Activated CD8-positive, alpha-beta memory T cell treated with anti-CD3 and anti-CD28 coated beads for 4 hours (primary cell): ENCODE measurements at places on chromosomes 1 and 21.
A peak's percentile ranks its signal among the peaks of the same experiment; 100 is the strongest.

DNA sequence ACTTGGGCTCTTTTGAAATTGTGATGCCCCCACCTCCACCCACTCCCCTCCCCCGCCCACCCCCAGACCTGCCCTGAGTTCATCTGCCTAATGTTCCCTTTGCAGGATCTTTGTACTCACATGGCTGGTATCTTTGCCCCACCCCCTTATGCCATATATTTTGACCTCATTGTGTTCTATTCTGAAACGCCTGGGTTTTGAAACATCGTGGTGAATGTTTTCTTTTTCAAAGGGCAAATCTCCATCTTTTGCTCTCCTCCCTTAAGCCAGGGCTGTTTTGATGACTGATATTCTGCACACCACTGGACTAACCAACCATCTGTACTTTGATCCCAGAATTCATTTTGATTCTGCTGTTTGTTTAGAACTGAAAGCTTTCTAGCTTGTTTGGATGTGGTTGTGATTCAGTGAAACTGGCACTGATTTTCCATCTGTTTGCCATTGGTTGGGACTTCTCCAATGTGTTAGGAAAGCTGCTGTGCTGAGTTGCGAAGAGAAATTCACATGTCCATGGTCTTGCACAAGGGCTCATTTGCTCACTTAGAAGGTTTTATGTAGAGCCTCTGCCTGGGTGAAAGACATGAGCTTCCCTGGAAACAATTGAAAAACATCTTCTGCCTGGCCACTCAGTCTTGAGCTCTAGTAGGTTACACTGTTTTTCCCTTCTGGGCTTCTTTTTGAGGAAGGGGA is 16.5 kb downstream of the SMAP2 start:
- no peak for DNase-seq

DNA sequence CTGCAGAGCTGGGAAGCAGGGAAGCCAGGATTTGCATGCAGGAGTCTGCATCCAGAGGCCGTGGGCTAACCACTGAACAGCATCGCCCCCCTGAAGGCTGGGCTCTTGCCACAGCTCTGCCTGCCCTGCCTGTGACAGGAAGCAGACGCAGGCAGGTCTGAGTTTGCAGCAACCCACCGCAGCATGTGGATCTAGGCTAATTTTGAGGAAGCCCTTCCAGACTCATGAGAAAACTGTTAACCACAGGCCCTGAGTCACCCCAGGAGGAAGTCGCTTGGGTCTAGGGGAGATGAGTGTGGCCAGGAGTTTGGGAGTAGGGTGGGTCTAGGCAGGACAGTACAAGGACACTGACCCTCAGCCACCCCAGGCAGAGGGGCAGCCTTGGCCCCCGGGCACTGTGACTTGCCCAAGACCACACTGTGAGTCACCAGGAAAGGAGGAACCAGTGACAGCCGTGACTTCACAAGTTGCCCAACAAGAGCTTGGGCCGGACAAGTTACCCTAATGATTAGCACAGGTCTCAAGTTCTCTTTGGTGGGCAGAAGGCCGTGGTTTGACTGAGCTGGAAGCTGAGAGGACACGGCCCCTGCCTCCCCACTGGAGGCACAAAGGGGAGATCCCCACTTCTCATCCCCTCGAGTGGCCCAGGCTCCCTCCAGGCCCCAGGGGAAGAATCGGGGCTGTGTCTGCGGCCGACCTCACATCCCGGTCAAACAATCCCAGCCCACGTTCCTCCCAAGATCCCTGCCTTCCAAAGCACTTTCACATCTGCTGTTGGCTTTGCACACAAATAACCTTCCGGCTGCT is 826 bp downstream of the LAPTM5 start:
- DNase-seq = peak; percentile 55

DNA sequence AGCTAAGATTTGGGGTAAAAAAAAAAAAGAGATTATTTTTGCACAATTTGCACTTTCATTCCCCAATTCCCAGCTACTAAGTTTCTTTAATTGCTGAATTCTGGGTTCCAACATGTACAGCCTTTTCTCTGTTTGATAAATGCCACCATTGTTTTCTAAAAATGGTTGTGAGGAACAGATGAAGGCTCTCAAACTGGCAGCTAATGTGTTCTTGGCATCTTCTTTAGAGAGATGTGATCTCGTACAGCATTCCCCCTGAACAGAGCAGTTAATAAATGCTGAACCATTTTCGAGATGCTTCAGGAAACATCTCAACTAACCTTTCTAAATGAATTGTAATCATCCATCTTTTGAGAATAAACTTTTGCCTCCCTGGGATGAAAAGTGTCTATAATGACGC is 107.9 kb upstream of the DYNLT5 start:
- DNase-seq = no peak

DNA sequence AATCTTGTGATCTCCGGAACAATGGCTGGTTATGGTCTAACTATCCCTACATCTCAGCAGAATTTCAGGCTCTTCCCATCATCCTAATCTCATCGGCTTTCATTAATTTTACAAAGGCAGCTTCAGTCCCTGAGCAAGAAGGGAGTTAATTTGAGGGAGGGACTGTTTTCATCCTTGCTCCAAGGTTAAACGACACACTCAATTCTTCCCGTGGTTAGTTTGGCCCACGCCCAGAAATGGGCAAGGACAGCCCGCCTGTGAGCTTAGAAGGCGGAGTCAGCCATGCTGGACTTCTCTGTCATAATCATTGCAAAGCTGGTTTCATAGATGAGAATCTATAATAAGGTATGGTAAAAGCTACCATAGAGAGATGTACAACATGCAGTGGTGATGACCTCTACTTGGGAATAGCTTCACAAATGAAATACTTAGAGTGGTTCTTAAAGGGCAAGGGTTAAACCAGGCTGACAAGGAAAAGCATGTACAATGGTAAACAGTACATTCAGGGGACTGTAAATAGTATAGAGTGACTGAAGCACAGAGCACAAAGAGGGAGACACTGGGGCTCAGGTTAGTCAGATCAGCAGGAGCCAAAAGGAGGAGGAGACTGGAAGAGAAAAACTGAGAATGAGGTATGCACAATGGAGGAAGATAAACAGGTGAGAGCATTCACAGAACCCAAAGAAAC is 108.8 kb downstream of the SMYD3 start:
- no peak for DNase-seq

DNA sequence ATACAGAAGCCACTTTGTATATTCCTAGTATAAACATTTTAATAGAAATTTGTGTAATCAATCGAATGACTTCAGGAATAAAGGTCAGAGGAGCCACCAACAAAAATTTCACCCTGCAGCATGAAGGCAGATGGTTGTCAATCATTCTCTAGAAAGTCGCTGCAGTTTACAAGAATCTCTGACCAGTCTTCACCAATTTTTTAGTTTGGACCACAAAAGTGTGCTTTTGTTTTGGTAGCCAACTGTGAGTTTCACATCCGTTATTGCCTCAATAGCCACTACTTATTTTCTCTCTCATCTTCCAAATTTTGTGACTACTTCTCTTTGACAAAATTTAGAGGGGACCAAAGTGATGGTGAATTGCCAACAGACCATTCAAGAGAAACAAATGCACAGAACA is 1155.6 kb downstream of the AMY1C start:
- no peak for DNase-seq

DNA sequence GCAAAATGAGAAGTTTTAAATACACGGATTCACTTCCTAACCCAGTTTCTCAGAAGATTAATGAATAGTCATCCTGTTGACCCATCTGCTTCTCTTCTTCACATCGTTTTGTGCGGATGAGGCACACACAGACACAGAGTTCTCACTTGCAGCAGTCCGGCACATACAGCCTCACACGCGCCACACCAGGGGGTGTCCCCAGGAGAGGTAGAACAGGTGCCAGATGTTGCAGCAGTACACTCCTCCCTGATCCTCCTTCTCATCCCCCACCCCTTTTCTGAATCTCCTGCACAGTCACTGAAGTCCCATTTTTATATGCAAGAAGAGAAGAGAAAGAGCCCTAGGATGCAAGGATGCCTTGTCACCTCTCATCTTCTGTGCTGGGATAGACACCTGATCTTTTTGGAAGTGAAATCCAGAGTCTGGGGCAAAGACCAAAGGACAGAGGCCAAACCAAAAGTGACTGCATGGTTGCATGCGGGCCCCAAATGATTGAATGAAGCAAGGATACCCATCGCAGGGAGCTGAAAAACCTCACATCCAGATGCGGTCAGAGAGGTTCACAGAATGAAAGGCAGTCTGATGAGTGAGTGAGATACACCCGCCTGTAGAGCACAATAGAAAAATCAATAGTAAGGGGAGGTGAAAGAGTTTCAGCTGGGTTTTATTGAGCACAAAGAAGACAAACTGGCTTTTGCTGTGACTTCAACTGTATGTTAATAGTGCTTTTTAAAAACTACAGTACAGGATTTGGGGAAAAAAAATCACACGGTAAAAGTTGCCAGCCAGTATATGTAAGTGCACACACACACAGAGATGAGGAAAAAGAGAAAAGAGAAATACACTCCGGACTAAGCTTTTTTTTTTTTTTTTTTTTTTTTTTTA is 28.9 kb downstream of the PBX1 start:
- no peak for DNase-seq

- no peak for DNase-seq
Observed at GRCh38 chr1:38045401-38046332, 926 bp downstream of the POU3F1 start.

GRCh38 chr1:228809621-228810394 is 74.5 kb downstream of the RHOU start:
- no peak for DNase-seq

DNA sequence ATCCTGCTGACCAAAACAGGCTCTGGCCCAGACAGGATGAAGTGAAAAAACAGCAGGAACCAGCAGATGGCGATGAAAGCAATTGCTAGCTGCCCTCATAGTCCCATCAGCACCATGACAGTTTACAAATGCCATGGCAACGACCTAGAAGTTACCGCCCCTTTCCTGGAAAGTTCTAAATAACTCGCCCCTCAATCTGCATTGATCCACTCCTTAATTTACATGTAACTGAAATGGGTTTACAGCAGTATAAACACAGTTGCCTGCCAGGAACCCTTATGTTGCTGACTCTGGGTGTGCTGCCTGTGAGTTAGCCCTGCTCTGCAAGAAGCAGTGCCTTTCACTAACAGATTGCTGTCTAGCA is 65.5 kb upstream of the CR1L start:
- DNase-seq = no peak
